ENCODE measurements at places on chromosomes 2 and 18. TPM values are rescaled to one million over a fixed set of nuclear protein-coding genes. Genes with fewer than 3 reads are reported as not detected.

DNA sequence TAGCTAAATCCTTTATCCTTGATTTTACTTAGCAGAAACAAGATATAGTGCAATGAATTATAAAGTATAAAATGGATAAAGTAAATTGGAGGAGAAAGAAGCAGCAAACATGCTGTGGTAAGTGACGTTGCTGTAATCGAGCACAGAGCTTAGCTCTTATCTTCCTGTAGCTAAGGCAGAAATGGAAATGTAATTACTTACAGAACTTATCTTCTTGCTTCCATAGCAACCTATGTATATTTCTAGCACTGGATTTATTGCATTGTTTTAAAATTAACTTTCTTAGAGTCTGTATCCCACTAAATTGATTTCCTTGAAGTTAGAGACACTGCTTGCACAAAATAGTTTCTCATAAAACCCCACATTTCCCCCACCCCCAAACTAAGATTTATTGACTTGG lies 130.6 kb upstream of the MC4R start:
- no peak for DNase-seq

- DNase-seq = peak; percentile 14
Measured at GRCh38 chr2:144776766-144777165, 256.8 kb upstream of the ZEB2 start.

DNA sequence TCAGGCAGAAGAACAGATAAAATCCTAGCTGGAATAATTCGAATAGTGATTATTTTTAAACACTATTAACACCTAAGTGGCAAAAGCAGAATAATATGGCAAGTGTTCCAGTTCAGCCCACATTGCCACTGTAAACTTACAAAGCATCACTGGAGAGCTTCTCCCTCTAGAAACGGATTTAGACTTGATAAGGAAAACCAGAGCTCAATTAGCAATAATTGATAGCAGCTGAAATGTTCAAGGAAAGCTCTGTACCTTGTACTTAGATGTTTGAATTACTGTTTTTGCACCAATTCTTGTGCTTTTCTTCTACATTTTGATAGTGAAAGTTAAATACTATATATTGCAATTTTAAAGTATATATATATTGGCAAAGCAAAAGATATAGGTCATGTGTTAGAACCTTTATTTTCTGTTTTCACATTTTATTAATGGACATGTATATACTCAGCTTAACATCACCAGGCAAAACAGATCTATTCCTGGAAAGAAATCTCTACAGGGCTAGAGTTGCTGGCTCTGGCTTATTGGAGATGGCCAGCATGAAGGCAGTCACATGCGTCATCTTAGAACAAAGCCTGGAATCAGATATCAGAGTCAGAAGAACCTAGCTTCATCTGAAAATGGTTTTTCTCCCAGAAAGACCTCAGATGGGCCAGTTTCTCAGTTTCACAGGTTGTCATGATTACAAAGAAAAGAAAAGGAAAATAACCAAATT lies 149.1 kb upstream of the CTAGE1 start:
- no peak for DNase-seq

The GAREM1 gene
- total RNA-seq = 9.0 TPM

DNA sequence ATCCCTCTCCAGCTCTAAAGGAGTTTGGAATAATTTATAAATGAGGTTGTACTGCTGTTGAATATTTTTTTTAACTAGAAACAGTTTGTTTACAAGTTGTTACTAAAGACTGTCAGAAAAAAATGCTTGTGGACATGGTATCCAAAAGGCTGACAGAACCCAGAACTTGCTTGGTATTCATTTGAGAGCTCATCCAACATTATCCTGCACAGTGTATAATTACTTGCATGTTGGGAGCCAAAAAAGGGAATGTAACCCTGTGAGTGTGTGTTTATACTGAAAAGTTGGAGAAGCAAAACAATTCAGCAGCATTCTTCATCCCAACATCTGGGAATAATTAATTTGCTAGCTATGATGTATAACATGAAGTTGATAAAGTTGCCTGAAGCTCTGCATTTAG lies 42.1 kb upstream of the EHBP1 start:
- peak; percentile 88 for DNase-seq

DNA sequence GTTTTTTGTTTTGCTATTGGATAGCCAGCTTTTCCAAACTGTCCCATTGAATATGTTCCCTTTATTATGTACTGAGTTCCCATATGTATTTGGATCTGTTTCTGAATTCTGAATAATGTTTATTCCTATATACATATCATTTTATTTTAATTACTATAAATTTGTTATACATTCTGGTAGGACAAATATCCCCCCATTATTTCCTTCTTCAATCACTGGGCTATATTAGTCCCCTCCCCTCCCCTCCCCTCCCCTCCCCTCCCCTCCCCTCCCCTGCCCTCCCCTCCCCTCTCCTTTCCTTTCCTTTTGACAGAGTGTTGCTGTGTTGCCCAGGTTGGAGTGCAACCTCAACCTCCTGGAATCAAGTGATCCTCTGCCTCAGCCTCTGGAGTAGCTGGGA lies 26.3 kb downstream of the RAB3GAP1 start:
- DNase-seq = no peak

DNA sequence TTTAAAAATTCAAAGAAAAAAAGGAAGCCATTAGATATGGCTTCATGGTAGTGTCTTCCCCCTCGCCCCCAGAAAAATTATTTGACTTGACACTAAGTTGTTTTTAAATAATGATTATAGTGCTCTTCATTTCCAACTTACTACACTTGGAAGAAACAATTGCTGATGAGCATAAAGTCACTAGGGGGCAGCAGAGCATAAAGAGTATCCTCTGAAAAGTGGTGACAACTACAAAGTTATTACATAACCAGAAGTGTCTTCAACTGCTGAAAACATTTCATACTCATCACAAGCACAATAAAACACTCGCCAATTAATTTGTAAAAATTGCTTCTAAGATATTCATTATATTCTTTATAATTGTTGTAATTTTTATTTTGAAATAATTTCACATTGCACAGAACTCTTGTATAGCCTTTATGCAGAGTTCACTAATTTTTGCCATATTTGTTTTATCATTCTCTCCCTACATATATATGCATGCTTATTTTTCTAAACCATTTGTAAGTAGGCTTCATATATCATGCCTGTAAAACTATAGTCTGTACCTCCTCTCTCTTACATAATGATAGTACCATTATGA lies 54.9 kb downstream of the EXOC6B start:
- peak; percentile 36 for DNase-seq

- no peak for DNase-seq
Measured at GRCh38 chr18:11883153-11883552, 25.0 kb downstream of the MPPE1 start.

The GREB1L gene
- total RNA-seq = 16.2 TPM

- DNase-seq = no peak
Measured at GRCh38 chr2:10229462-10230099, 73.1 kb upstream of the HPCAL1 start.

All from astrocyte (in vitro differentiated cells and primary cell).